ENCODE measurements at places on chromosomes 4 and X.

DNA sequence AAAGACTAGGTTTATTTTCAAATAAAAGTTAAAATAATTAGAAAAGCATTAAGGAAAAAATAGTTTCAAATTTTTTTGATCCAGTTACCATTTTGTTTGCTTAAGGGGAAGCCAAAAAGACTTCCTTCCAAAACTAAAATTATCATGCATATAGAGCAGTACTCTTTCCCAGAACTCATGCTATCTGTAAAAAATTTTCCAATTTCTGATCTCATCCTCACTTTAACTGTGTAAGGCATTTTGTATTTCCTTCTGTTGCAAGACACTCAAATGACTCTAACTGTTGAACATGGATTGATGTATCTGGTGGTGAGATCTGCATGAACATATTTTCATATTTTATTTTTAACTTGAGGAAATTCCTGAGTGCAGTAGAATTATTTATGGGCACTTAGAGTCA lies 150.1 kb downstream of the ADAM29 start:
- no peak for DNase-seq

DNA sequence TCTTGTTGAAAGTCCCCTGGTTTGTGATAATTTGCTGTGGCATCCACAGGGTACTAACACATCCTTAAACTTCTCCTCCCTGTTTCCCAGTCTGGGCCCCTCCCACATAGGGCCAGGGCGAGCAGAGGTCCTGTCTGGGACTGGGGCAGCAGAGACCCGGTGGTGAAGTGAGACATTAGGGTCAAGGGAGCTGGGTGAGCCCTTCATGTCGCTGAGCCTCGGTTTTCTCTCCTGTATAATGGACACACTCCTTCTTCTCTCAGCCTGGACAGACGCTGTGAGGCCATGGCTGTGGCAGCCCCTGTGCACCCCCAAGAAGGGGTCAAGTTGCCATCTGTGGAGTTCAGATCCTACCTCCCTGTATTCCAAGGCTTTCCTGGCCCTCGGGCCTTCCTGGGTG lies 33.0 kb upstream of the HMX1 start:
- DNase-seq: no peak

DNA sequence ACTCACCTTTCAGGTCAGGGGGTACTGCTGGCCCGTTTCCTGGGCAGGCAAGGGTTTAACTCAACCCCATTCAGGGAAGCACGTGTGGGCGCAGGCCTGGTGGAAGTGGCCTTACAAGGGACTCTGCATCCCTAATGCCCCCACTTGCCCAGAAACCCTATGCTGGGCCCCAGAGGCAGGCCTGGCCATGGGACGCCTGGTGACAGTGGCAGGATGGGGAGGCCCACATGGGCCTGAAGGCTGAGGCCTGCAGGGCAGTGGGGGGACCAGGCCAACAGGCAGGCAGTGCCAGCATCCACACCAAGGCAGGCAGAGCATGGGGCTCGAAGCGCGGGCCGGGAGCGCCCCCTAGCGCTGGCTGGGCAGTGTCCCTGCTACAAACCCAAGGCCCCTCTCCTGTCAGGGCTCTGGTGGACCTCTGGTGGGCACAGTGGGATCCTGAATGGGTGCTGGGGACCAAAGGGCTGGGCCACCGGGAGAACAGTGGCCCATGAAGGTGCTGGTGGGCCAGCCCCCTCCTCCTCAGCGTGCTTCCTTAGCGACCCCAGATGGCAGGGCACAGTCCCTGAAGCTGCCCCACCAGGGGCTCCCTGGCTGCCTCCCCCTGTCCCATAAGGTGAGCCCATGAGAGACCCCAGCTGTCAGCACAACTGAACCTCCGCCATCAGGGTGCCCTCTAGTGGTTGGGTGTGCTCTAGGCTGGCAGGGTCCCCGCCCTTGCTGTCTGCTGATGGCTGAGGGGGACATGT lies 16.8 kb downstream of the FGFR3 start:
- DNase-seq: peak; percentile 86

GRCh38 chr4:147683188-147683591 lies 773 bp downstream of the PRMT9 start:
- peak; percentile 47 for DNase-seq

- DNase-seq: peak; percentile 79
Measured at GRCh38 chr4:37452952-37453280, 208.4 kb downstream of the NWD2 start.

GRCh38 chr4:110532901-110533589 lies 57.1 kb downstream of the ENPEP start:
- DNase-seq: no peak
